ENCODE measurements at places on chromosomes 13 and 19.

DNA sequence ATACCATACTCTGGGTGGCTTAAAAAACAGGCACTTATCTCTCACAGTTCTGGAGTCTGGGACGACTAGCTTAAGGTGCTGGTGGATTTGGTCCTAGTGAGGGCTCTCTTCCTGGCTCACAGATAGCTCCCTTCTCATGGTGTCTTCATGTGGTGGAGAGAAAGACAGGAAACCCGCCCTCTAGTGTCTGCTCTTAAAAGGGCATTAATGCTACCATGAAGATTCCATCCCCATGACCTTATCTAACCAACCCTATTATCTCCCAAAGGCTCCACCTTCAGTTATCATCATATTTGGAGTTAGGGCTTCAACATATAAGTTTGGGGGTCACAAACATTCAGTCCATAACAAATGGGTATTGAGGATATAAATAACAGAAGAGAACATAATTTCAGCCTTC lies 139.4 kb downstream of the HS6ST3 start:
- DNase-seq: no peak

- no peak for DNase-seq
Measured at GRCh38 chr13:63025741-63026140, 1610.1 kb upstream of the PCDH20 start.

- DNase-seq: no peak
Measured at GRCh38 chr19:8681345-8682029, 17.1 kb downstream of the ACTL9 start.

- DNase-seq: no peak
Measured at GRCh38 chr13:111304041-111304544, 16.3 kb upstream of the TEX29 start.

GRCh38 chr19:7645656-7646425 lies 8.9 kb downstream of the STXBP2 start:
- no peak for DNase-seq

- DNase-seq: no peak
Measured at GRCh38 chr13:106372199-106373155, 163.0 kb downstream of the EFNB2 start.

DNA sequence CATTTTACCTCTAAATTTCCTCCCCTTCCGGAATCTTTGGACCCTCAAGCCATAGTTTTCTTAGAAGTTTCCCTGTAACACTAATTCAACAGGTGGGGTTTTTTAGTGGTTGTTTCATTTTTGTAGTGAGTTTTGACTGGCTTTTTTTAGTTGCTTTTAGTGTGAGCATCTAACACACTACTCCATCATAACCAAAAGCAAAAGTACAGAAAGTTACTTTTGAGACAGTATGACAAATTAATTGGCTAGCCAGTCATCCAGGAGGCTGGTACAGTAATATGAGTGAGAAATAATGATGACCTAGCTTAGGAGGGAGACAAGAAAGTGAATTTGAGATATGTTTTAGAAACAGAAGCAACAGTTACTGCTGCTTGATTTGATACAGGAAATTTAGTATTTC lies 71.5 kb downstream of the DNAJC15 start:
- no peak for DNase-seq

DNA sequence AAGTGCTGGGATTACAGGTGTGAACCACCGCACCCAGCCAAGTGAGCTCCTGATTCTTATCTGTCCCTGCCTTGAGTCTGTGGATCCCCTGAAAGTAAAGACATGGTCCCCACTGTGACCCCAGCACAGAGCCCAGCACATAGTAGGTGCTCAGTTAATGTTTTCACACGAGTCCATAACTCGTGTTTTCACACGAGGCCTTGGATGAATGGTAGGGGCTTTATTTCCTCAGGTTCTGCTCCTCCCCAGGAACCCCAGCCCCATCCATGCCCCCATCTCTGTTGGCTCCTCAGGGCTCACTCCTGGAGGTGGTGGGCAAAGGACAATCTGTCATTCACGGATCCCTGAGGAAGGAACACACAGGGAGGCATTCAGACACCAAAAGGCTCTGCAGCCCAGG lies 23.6 kb upstream of the PDE4C start:
- DNase-seq: no peak

DNA sequence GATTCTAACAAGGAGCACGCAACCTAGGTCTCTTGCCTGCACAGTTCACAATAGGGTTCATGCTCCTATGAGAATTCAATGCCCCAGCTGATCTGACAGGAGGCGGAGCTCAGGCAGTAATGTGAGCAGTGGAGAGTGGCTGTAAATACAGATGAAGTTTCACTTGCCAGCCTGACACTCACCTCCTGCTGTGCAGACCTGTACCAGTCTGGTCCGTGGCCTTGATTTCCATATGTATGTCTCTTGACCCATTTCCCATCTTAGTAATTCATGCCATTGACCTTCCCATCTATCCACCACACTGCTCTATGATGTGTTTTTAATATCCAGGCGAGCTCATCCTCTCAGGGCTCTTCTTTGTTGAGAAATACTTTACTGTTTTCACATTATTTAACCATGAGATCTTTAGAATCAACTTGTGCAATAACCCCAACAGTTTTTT lies 95.2 kb downstream of the LRCH1 start:
- DNase-seq: no peak

All from right lung (tissue), 10 donors.